ENCODE measurements at places on chromosomes 12 and 14. TPM values are rescaled to one million over a fixed set of nuclear protein-coding genes. Genes with fewer than 3 reads are reported as not detected.

Gene CDKL1
- 5.8 TPM for total RNA-seq

Gene ALX1
- 0.23 TPM for total RNA-seq

Gene INHBE
- 0.59 TPM for total RNA-seq

Gene TESPA1
- 0.51 TPM for total RNA-seq

Gene BEST3
- total RNA-seq = 0.67 TPM

Gene LRRK2
- total RNA-seq = 0.13 TPM

Gene CLEC14A
- total RNA-seq = 0.10 TPM

Gene C12orf50
- not detected for total RNA-seq

Gene CRADD
- 7.0 TPM for total RNA-seq

Gene OR6C4
- total RNA-seq = not detected

Gene ESRRB
- not detected for total RNA-seq

Gene CD27
- total RNA-seq = 0.23 TPM

Gene KLHDC2
- total RNA-seq = 24.5 TPM

Gene CNPY2
- 115 TPM for total RNA-seq

Gene NTN4
- total RNA-seq = 17.1 TPM

Gene HCAR1
- total RNA-seq = 0.31 TPM

Gene FAIM2
- 0.49 TPM for total RNA-seq

Gene SDR9C7
- total RNA-seq = not detected

Gene PTCSC3
- not detected for total RNA-seq

Gene SLC39A5
- total RNA-seq = 0.23 TPM

Gene LBHD2
- total RNA-seq = not detected

Gene HOXC10
- 154 TPM for total RNA-seq

Gene OR6C3
- not detected for total RNA-seq

Gene IFI27L2
- 13.2 TPM for total RNA-seq

Gene PIWIL1
- not detected for total RNA-seq

Gene GLIPR1L1
- not detected for total RNA-seq

Gene GALNT8
- not detected for total RNA-seq

Gene ERGIC2
- 90.2 TPM for total RNA-seq

Gene TCTN2
- 14.7 TPM for total RNA-seq

Gene SOX5
- total RNA-seq = 0.23 TPM

Gene CLEC1B
- not detected for total RNA-seq

Gene AKAP6
- total RNA-seq = 0.82 TPM

Gene NGB
- not detected for total RNA-seq

Gene EPYC
- not detected for total RNA-seq

Gene B4GALNT1
- total RNA-seq = 48.6 TPM

Gene C12orf56
- total RNA-seq = 2.8 TPM

Gene AVPR1A
- total RNA-seq = 0.10 TPM

Gene SELPLG
- 0.41 TPM for total RNA-seq

Gene FOXG1
- total RNA-seq = not detected

All from Panc1 (cell line).